ENCODE measurements at places on chromosomes 6 and 20.

DNA sequence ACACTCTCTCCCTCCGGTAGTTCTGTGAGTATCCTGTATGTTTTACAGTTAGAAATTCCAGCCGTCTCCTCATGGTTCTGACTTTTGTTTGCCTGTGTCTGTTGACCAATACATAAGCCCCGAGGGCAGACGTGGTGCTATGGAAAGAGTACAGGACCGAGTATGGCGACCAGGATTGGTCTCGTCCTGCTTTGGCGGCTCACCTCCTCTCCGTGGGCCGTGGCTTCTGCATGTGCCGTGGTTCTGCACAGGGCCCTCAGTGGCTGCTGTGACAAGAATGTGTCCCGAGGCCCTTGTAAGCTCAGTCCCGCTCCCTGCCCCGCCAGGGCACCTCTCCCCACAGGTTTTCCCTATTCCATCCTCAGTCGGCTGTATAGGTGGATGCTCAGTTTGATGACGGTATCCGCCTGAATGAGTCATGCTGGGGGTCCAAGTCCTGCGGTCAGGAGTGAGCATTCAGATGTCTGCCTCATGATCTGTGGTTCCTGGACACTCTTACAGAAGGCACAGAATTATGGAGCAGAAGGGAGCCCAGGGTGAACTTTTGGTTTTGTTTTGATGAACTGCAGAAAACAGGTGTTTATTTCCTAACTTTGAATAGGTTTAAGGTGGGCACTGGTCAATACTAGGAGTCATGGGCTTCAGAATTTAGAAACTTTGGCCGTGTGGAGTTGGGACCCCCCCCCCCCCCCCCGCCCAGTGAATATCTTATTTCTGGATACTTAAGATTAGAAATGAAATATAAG is 1.2 kb downstream of the ARFGAP1 start:
- H3K4me1 ChIP-seq, result peaks cover 15% of the 10 kb centered on the region
- no peak for DNase-seq
- H3K27me3 ChIP-seq, result no peaks in the 10 kb centered on the region

GRCh38 chr6:33091957-33092356 is 16.2 kb downstream of the HLA-DPB1 start:
- DNase-seq, result no peak
- no peak overlapping the region for H3K4me3 ChIP-seq
- H3K27me3 ChIP-seq, result peaks cover 31% of the 10 kb centered on the region
- H3K36me3 ChIP-seq, result no peaks in the 10 kb centered on the region
- H3K4me1 ChIP-seq, result no peaks in the 10 kb centered on the region
- H3K27ac ChIP-seq, result no peak overlapping the region

DNA sequence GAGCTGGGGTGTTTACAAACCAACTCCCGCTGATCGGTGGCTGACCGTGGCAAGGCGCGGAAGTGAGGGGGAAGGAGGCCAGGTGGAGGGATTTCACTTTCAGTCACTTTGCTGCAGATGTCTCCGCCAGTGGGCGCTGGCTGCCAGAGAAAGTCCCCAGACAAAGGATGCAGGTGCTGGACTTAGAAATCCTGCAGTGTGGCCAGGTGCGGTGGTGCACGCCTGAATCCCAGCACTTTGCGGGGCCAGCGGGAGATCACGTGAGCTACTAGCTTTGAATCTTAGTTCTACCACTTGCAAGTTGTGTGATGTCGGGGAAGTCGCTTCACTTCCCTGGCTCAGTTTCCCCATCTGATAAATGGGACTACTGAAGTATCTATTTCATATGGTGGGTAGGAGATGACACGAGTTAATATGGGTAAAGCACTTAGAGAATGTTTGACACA is 180.4 kb downstream of the ZNF217 start:
- H3K4me1 ChIP-seq, result peaks cover 2% of the 10 kb centered on the region
- no peaks in the 10 kb centered on the region for H3K36me3 ChIP-seq
- DNase-seq, result peak; percentile 17
- no peak overlapping the region for H3K27ac ChIP-seq

DNA sequence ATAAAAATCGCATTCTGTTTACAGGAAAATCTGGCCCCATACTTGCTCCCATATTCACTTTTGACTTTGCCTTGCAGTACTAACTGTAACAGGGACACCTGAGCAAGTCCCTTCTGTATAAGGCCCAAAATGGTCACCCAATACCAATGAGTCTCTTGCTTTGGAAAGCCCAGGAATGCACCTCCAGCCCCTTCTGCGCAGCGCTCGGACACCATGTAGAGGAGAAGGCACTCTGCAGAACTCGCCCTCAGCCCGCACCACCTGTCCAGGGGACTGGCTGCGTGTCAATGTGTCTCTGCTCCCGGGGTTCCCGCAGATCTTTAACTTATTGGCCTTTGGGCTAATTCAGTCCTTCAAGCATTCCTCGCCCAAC is 746 bp upstream of the PRND start:
- no peak overlapping the region for H3K4me3 ChIP-seq
- DNase-seq, result no peak
- H3K27me3 ChIP-seq, result no peaks in the 10 kb centered on the region
- no peak overlapping the region for H3K27ac ChIP-seq
- H3K36me3 ChIP-seq, result no peaks in the 10 kb centered on the region

- H3K27me3 ChIP-seq, result no peaks in the 10 kb centered on the region
- no peak overlapping the region for H3K4me3 ChIP-seq
- H3K36me3 ChIP-seq, result no peaks in the 10 kb centered on the region
- peak overlapping the region; percentile 41 for H3K27ac ChIP-seq
- no peak for DNase-seq
Observed at GRCh38 chr6:131101911-131102680, 33.2 kb upstream of the AKAP7 start.

- DNase-seq, result no peak
- H3K4me1 ChIP-seq, result peaks cover 4% of the 10 kb centered on the region
- no peaks in the 10 kb centered on the region for H3K27me3 ChIP-seq
- no peaks in the 10 kb centered on the region for H3K36me3 ChIP-seq
Observed at GRCh38 chr6:42727627-42728026, 5.2 kb upstream of the PRPH2 start.

GRCh38 chr20:62657956-62658355 is 15.7 kb downstream of the SLCO4A1 start:
- no peak overlapping the region for H3K4me3 ChIP-seq
- no peak for DNase-seq
- H3K27me3 ChIP-seq, result no peaks in the 10 kb centered on the region
- H3K27ac ChIP-seq, result peak overlapping the region; percentile 63

DNA sequence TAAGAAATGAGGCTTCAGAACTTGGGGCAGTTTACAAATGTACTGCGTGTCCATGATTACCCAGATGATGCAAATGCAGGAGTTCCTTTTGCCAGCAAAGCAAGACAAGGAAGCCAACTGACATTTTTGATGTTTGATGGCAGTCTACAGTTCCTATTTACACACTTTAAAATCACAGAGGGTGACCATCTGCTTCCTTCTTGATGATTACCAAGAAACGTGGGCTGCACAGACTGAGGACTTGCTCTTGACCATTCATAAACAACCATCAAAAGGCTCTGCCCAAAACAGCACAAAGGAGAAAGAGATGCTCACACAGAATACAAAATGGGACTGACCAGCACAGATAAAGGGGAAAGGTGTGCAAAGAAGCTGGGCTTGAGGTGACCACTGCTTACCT is 79.8 kb upstream of the TRAF3IP2 start:
- no peak for DNase-seq
- no peak overlapping the region for H3K4me3 ChIP-seq

- peaks cover 2% of the 10 kb centered on the region for H3K4me1 ChIP-seq
- H3K27me3 ChIP-seq, result no peaks in the 10 kb centered on the region
- H3K27ac ChIP-seq, result no peak overlapping the region
- DNase-seq, result no peak
Observed at GRCh38 chr6:21133901-21134300, 459.6 kb upstream of the SOX4 start.

DNA sequence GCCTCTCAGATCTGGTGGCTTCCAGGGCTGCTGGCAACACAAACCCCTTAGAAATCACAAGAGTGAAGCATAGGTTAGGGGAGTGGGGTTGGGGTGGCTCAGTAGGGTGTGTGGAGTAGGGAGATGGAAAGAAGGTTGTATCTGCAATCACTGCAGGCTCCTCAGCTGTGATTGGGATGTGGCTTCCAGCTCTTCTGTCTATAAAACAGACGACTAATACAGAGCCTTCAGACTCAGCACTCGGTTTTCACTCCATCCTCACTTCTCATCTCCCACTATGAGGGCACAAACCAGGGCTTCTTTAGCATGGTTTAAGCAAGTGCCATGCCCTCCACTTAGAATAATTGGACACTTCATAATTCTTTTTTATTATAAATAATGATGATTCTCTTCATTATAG is 46.4 kb upstream of the CAP2 start:
- no peaks in the 10 kb centered on the region for H3K27me3 ChIP-seq
- no peaks in the 10 kb centered on the region for H3K36me3 ChIP-seq
- H3K4me1 ChIP-seq, result no peaks in the 10 kb centered on the region
- H3K27ac ChIP-seq, result no peak overlapping the region
- DNase-seq, result no peak

DNA sequence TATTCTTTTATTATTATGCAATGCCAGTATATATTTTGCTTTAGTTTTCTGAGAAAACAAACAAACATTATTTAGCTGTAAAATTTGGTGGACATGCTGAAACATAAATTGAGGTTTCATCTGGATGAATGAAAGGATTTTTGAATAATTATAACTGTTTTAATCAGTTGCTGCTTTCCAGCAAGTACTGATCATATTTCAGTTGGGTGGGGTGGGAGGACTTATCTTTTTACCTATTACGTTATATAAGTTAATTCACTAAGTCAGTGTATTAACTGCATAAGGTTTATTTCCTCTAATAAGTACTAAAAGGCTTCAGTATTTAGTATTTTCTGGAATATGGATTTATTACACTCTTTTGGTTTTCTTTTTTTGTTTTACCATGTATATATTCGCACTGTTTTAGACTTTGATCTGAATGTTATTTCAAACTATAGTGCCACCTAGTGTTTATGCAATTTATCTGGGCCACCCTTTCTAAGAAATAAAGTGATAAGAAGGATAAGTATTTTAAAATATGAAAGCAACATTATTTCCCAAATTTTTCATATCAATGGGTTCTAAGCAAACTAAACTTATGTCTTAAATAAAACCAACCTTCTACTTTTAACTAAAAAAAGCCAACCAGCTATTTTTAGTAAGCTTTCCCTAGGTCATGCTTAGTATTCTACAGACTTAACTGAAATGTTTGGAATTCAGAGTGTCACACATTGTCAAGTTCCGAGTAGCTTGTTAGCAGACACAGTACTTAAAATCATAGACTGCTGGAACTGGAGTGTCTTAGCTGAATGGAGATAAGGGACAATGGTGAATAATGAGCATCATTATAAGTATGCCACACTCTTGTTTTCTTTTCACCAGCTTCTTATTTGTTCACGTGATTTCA is 105.4 kb upstream of the MCHR2 start:
- no peak overlapping the region for H3K4me3 ChIP-seq
- no peak overlapping the region for H3K27ac ChIP-seq
- no peak for DNase-seq
- peaks cover 6% of the 10 kb centered on the region for H3K27me3 ChIP-seq
- H3K4me1 ChIP-seq, result no peaks in the 10 kb centered on the region
- H3K36me3 ChIP-seq, result no peaks in the 10 kb centered on the region

- H3K27me3 ChIP-seq, result no peaks in the 10 kb centered on the region
- H3K27ac ChIP-seq, result no peak overlapping the region
- H3K36me3 ChIP-seq, result no peaks in the 10 kb centered on the region
- no peaks in the 10 kb centered on the region for H3K4me1 ChIP-seq
- no peak overlapping the region for H3K4me3 ChIP-seq
Observed at GRCh38 chr6:11596640-11597237, 59.2 kb downstream of the TMEM170B start.

DNA sequence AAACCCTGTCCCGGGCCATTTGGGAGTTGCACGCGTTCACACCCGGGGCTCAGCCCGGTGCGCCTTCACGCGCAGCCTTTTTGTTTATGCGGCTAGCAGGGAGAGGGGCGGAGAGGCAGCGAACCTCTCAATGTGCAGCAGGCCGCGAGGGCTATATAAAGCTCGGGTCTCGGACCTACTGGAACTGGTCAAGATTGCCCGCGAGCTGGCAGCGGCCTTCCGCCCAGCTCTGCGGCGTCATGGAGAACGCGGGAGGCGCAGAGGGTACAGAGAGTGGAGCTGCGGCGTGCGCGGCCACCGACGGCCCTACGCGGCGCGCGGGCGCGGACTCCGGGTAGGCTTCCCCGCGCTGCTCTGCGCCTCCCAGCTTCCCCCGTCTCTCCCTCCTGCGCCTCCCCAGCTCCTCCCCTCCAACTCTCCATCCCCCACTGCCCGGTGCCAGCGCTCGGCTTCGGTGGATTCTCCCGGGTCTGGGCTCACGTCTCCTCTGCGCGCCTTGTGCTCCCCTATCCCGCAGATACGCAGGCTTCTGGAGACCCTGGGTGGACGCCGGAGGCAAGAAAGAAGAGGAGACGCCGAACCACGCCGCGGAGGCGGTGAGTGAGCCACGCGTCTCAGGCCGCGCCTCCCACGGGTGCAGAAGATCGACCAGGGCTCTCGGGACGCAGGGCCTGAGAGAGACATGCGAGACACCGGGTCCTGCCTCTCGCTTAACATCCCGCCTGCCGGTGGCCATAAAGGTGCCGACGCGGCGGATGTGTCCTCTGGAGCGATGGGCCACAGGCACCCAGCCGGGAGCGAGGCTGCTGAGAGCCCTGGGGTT is at the start of gene RIPPLY2:
TSS of gene RIPPLY2 (plus strand) at position 183 of the 823 bp plus-strand sequence. CDS start at position 240, 57 bp downstream.
- H3K36me3 ChIP-seq, result no peaks in the 10 kb centered on the region
- peaks cover 2% of the 10 kb centered on the region for H3K27me3 ChIP-seq
- H3K27ac ChIP-seq, result peak within 1 kb of the TSS; percentile 79
- no peak for DNase-seq

DNA sequence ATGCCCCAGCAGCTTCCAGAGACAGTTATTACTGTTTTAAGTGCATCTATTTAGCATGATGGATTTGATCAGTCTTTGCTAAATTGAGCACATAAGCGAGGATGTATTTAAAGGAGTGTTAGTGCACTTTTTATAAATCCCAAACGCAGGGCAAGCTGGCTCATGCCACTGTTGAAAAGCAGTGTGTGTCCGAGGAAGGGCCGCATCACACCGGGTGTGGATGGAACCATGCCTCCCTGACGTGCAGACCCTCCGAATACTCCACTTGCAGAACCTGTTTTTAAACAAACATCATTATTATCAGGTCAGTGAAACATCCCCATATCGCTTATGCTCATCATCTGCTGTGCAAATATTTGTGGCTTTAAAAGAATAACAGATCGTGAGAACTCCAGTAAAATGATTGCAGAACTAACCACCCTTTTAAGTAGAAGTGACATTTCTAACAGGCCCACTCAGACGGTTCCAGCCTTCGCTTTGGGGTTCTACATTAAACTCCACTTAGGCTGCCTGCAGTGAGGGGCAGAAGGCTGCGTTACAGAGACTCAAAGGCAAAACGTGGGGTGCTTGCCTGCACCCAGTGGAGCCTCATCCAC is 190.1 kb downstream of the CDH4 start:
- no peaks in the 10 kb centered on the region for H3K4me1 ChIP-seq
- H3K27me3 ChIP-seq, result no peaks in the 10 kb centered on the region
- DNase-seq, result no peak
- no peak overlapping the region for H3K27ac ChIP-seq
- H3K4me3 ChIP-seq, result no peak overlapping the region
- H3K36me3 ChIP-seq, result no peaks in the 10 kb centered on the region

DNA sequence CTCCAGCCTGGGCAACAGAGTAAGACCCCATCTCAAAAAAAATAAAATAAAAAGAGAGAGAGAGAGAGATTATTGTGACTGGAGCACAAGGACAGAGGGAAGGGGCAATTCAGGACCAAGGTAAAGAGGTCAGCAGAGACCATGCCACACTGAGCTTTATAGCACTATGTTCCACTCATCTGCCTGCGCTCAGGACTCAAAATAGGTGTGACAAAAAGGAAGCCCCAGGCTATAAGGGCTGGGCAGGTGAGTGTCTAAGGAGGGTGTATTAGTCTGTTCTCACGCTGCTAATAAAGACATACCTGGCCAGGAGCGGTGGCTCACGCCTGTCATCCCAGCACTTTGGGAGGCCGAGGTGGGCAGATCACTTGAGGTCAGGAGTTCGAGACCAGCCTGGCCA is 23.1 kb upstream of the SRSF6 start:
- H3K27ac ChIP-seq, result no peak overlapping the region
- H3K27me3 ChIP-seq, result peaks cover 13% of the 10 kb centered on the region
- no peak for DNase-seq
- H3K4me3 ChIP-seq, result no peak overlapping the region
- no peaks in the 10 kb centered on the region for H3K4me1 ChIP-seq
